ENCODE measurements at places on chromosomes 13 and 19.

- peak; percentile 98 for DNase-seq
Observed at GRCh38 chr19:34676697-34677385, at the start of gene SCGB2B2. TSS of gene SCGB2B2 (minus strand) at chr19:34677159. CDS start at chr19:34594563, 82,596 bp downstream.

DNA sequence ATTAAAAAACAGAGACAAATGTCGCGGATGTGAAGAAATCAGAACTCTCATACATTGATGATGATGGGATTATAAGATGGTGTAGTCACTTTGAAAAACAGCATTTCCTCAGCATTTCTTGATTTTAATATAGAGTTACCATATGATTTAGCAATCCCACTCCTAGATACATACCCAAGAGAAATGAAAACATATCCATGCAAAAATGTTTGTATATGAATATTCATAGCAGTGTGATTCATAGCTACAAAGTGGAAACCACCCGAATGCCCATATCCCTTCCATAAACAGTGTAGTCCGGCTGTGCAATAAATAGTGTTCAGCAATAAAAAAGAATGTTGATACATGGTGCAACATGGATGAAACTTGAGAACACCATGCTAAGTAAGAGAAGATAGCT is 44.6 kb downstream of the DPY19L3 start:
- no peak for DNase-seq

GRCh38 chr13:92407858-92408257 is 818.7 kb upstream of the GPC6 start:
- no peak for DNase-seq

GRCh38 chr13:95300625-95301182 is 547 bp downstream of the ABCC4 start:
- no peak for DNase-seq

- no peak for DNase-seq
Observed at GRCh38 chr13:74554569-74555275, 420.5 kb upstream of the KLF12 start.

- DNase-seq: no peak
Observed at GRCh38 chr19:3194106-3195087, 8.7 kb downstream of the NCLN start.

DNA sequence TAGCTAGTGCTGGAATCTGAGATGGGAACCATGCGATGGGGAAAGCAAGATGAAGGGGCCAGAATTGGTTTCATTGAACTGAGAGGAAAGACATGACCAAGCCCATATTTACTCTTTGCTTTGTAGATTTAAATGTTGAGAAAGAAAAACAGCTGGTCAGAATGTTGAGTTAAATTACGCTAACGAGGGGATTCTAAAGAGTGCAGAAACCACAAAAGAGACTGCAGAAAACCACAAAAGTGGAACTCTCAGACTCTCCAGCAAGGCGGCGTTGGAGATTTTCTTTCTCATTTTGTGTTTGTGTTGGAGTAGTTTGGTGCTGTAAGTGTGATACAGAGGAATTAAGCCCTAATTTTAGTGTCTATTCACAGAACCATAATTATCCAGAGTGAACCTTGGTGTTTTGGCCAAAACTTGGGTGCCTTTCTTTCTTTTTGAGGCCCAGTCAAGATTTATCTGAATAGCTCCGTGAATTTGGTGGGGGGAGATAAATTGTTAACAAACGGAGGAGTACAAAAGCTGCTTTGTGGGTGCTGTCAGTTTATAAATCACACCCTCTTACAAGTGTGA is 26.3 kb downstream of the SAE1 start:
- DNase-seq: peak; percentile 43

GRCh38 chr19:49727217-49728030 is 35.7 kb downstream of the TSKS start:
- no peak for DNase-seq

GRCh38 chr13:79781829-79782540 is 301.0 kb downstream of the NDFIP2 start:
- DNase-seq: no peak

GRCh38 chr13:104357672-104358354 is 1291.6 kb upstream of the SLC10A2 start:
- no peak for DNase-seq

GRCh38 chr13:36778083-36778671 is 40.8 kb upstream of the RFXAP start:
- no peak for DNase-seq

- DNase-seq: no peak
Observed at GRCh38 chr13:33105387-33106005, 89.3 kb downstream of the KL start.

GRCh38 chr13:112392719-112393118 is 16.6 kb downstream of the SPACA7 start:
- DNase-seq: no peak

DNA sequence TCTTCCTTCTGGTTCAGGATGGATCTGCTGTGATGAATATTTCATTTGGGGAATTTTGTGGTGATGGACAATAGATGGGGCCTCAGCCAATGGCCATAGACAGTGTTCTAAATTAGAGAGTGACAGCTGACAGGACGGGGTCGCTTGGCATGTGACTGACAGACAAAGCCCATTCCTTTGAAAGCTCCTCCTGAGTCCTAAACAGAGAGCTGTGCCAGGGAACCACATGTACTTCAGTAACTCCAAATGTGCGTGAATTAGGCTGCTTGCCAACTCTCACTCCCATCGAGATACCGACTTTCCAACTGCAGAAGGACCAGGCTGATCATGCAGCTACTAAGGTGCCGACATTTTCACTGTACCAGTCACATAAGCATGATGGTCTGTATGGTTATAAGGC is 187.7 kb downstream of the SHISA2 start:
- no peak for DNase-seq

DNA sequence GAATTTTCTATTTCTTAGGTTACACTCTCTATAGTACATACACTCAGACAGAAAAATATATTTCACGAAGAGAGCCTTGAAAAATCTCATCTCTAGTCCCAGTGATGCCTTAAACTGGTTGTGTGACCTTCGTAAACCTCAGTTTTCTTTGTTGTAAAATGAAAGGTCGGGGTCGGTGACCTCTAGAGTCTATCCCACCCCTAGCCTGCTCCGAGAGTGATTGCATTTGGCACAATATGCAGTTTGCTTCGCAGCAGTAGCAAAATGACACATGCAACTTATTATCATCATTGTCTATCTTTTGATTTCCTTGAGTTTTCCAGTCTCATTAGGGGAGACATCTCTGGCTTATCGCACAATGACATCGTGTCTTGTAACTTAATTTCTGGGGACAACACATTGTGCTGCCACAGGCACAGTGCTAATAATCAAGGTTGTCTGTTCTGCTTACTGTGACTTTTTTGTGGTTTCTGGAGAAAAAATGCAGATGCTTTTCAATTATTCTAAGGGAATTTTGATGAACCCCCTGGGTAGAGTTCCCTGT is 115.0 kb downstream of the GGACT start:
- DNase-seq: no peak

GRCh38 chr19:13437919-13438618 is 68.2 kb downstream of the CACNA1A start:
- DNase-seq: no peak

DNA sequence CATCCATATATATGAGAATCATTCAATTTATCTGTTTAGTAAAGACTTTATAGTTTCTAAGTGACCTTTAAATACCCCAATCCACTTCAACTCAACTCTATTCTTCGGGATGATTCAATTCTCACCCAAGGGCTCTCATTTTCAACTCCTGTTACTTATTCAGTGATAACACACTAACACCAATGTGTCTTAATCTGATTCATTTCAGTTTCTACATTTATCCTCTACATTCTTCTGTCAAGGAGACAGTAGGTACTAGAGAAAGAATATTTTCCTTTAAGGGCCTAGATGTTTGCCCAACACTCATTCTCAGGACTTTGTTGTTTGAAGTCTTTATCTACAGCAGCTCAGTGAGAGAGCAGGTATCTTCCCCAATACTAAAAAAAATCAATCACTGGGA is 7.1 kb downstream of the ARGLU1 start:
- DNase-seq: no peak

- no peak for DNase-seq
Observed at GRCh38 chr13:67231289-67232000, 1.3 kb upstream of the PCDH9 start.

- no peak for DNase-seq
Observed at GRCh38 chr13:26401578-26402021, 147.7 kb downstream of the CDK8 start.

DNA sequence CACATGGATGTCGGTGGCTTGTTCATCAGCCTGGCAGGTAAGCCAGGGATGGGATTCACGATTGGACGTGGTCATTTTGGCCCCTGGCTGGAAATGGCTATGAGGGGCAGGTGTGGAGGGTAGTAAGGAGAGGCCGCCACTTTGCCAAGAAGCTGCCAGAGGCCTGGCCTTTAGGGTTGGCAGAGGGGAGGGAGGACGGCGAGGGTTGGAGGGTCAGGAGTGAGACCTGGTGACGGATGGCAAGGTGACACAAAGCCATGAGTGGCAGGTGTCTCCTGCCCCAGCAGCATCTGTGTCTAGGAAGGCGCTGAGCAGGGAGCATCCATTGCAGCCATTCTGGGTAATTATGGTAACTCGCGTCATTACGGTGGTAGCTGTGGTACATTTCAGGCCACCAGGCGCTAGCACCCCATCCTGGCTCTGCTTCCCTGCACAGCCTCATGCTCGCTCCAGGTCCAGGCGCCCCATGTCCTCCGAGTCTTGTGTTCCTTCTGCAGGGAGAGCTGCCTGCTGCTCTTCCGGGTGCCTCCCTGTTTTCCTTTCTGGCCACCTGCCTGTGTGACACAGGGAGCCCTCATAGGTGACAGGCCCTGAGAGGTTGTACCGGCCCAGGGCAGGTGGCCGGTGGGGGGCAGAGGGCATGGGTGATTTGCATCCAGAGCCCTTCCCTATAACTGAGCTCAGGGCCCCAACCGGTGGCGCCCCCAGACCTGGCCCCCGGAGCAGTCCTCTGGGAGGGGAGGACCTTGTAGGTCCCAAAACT is 4.2 kb downstream of the SSBP4 start:
- no peak for DNase-seq

DNA sequence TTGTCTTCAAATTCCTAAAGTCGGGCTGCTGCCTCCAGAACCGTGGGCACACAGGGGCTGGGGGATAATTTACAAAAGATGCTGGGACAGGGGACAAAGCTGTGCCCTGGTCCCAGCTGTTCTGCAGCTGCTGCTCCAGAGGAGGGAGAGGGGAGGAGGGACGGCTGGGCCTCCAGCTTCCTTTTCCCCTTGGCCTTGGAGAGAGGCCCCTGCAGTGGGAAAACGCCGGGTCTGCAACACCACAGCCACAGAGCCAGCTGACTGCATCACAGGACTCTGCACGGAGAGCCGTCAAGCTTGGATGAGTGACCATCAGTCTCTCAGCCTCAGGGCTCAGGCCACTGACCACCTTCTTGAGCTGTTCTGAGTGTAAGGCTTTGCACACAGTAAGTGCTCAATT is 6.1 kb downstream of the DOCK6 start:
- DNase-seq: no peak

GRCh38 chr13:105972811-105973590 is 562.5 kb downstream of the EFNB2 start:
- no peak for DNase-seq

- no peak for DNase-seq
Observed at GRCh38 chr13:111573801-111574200, 253.4 kb downstream of the TEX29 start.

GRCh38 chr13:44101347-44102083 is 221.8 kb downstream of the LACC1 start:
- DNase-seq: no peak

GRCh38 chr19:54708781-54709180 is 15.5 kb upstream of the KIR3DL3 start:
- DNase-seq: no peak

- no peak for DNase-seq
Observed at GRCh38 chr13:76020421-76020955, 384.4 kb downstream of the LMO7 start.

GRCh38 chr13:73667756-73668155 is 466.4 kb downstream of the KLF12 start:
- no peak for DNase-seq

GRCh38 chr13:26710166-26710565 is 50.4 kb downstream of the GPR12 start:
- DNase-seq: no peak

DNA sequence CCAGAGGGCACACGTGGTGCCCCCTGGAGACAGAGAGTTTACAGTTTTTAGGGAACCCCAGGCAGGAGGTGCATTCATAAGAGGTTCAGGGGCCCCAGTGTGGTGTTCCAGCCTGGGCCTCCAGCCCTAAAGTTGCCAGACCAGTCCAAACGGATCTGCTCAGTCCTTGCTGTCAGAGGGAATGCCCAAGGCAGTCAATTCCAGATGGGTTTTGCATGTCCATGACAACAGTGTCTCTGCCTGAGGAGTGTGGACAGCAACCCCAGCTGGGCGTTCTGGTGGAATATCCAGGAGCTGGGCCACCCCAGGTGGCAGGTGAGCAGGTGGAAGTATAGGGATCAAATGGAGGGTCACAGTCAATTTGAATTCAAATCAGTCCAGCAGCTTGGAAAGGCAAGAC is 25.3 kb downstream of the FBXO27 start:
- DNase-seq: no peak

DNA sequence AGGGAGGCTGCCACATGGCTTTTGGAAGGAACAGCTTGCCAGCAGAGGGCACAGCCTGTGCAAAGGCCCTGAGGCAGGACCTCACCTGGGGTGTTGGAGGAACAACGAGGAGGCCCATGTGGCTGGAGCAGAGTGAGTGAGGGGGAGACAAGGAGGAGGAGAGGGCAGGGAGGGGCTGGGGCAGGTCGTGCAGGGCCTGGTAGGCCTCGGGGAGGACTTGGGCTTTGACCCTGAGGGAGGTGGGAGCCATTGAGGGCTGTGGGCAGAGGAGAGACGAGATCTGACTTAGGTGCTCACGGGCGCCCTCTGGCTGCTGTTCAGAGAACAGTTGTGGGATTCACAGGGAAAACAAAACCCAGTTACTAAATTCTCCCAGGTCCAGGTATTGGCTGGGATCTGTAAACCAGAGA is 25.2 kb downstream of the ZNRF4 start:
- no peak for DNase-seq

GRCh38 chr19:50358483-50359327 is 6.7 kb downstream of the NAPSA start:
- DNase-seq: peak; percentile 37

GRCh38 chr19:39328046-39328705 is 7.5 kb upstream of the LRFN1 start:
- DNase-seq: peak; percentile 36

DNA sequence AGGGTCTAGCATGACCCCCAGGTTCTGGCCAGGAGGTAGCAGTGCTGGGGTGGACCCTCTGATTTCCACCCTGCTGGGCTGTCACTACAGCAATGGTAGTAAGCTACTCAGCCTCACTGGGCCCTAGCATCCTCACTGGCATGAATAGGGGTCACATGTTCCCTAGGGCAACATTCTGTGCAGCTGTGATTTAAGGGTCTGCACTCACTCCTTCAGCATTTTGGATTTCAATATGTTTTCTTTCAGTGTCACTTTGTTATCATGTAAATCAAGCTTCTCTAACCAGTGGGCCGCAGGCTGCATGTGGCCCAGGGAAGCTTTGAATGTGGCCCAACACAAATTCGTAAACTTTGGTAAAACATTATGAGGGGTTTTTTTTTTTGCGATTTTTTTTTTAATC is 57.8 kb downstream of the SPATA13 start:
- no peak for DNase-seq

- DNase-seq: no peak
Observed at GRCh38 chr13:47039106-47039505, 142.3 kb upstream of the HTR2A start.

- DNase-seq: no peak
Observed at GRCh38 chr19:3234800-3235199, 10.3 kb downstream of the CELF5 start.

GRCh38 chr13:76512721-76513145 is 373.5 kb downstream of the KCTD12 start:
- DNase-seq: no peak

GRCh38 chr19:29089315-29089870 is 123.6 kb downstream of the UQCRFS1 start:
- DNase-seq: no peak
